WTC11 (cell line): ENCODE measurements at places on chromosomes 4 and X.

- no peak for DNase-seq
Measured at GRCh38 chrX:20522420-20522819, 255.7 kb upstream of the RPS6KA3 start.

DNA sequence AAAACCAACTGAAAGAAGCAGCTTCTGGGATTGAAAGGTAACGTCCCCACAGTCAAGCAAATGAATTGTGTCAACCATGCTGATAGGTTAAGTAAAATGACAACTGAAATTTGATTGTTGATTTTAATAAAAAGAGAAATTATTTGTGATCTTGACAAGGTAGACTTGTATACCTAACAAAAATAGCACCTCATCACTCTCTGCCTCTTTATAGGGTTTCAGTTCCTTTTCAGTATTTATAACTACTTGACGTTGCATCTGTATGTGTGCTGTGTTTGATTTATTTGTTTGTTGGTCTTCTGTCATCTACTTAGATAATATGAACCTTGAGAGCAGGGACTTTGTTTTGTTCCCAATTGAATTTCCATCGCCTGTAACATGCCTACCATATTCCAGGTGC, 7.9 kb upstream of the PPP3CA start:
- no peak for DNase-seq

- DNase-seq, result no peak
Measured at GRCh38 chrX:46715530-46715929, 43.4 kb downstream of the SLC9A7 start.

- DNase-seq, result no peak
Measured at GRCh38 chr4:109278594-109279031, 23.8 kb downstream of the COL25A1 start.
